ENCODE measurements at places on chromosomes 4 and X.

GRCh38 chr4:101031971-101032370 lies 315.4 kb downstream of the PPP3CA start:
- DNase-seq = no peak

DNA sequence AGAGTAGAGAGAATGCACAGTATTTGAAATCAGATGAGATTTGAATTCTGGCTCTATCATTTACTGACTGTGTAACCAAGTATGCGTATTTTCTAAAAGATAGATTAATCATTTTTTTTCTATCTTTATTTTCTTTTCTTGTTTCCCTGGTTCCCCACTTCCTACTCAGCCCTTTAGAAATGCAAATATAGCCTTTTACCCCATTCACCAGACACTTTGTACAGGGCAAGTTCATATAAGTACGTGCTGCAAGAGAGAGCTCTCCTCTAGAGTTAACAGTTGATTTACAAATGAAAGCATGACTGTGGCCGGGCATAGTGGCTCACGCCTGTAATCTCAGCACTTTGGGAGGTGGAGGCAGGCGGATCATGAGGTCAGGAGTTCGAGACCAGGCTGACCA lies 17.8 kb upstream of the TDO2 start:
- no peak for DNase-seq

GRCh38 chr4:184019076-184019475 lies 114.0 kb downstream of the STOX2 start:
- no peak for DNase-seq

DNA sequence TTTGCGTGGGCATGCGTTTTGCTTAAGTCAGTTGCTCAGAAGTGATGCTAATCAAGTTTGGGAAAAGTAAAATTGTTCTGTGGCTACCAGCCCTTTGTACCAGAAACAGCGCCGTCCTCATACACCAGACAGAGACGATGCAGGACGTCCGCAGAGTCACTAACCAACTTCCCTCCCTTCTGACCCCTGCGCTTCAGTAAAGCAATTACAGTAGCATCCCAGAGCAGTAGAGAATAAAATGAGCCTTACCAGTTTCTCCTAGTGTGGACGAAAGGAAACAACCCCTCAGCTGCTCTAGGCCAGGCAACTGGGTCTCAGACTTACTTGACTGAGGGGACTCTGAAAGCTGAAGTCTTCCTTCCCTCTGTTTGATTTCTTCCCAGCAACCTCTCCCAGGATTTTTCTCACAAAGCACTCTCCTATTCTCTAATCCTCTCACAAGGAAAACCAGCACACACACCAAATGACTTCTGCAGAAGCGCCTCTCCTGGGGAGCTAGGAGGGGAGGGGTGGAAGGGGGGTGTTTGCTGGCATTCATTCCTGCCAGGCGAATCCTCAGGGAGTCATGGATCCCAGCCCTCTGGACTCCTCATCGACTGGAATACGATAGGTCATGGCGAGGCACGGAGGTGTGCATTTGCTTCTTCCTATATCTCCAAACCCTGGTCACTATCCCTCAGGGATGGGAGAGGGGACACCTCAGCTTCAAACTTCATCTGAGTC lies 56.0 kb upstream of the MID1 start:
- DNase-seq = no peak

DNA sequence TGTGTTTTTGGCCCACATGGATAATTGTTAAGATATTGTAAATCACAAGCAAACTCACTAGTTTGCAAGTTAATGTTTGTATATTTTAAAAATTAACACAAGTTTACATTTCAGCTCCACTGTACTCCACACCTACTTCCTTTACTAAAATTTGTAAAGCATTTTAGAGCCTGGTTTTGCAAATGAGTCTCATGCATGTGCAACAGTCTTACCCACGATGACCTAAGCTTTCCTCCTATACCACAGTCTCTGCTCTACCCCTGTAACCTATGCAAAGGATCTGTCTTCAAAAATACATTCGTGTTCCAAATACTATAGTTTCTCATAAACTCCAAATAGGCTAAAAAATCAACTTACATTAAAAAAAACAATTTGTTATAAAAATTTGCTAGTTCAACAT lies 10.2 kb downstream of the BDH2 start:
- DNase-seq = no peak

- DNase-seq = no peak
Observed at GRCh38 chrX:71111921-71112431, 599 bp upstream of the IL2RG start.

GRCh38 chr4:52604215-52604614 lies 54.9 kb downstream of the USP46 start:
- no peak for DNase-seq

DNA sequence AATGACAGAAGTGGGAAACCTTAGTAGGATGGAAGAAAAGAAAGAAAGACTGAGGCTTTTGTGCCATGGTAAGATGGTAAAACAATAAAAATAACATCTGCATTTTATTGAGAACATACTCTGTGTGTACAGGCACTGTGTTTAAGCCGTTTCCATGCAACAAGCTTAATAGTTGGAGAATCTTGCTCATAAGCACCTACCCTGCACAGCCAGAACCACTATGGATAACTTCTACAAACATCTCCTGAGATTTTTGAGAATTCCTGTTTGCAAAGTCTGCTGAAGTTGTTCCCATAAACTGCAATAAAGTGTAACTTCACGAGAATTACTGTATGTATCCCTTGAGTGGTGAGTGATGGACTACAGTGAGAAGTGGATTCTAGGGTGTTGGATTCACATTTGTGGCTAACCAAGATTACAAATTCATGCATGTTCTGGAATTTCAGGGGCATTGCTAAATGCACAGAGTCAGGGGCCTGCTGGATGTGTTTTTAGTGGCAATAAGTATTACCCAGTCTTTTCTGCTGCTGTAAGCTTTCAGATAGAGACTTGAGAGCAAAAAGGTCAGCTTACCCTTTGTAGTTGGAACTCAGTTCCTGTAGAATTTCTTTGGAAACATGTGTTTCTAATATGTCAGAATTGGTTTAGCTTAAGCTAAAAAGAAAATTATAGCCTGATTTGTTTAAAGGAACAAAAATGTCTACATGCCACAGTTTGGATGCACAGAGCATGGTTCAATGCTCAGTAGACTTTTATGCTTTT lies 132.5 kb downstream of the AFF1 start:
- DNase-seq = no peak

- no peak for DNase-seq
Observed at GRCh38 chr4:101599620-101600019, 190.9 kb upstream of the BANK1 start.

DNA sequence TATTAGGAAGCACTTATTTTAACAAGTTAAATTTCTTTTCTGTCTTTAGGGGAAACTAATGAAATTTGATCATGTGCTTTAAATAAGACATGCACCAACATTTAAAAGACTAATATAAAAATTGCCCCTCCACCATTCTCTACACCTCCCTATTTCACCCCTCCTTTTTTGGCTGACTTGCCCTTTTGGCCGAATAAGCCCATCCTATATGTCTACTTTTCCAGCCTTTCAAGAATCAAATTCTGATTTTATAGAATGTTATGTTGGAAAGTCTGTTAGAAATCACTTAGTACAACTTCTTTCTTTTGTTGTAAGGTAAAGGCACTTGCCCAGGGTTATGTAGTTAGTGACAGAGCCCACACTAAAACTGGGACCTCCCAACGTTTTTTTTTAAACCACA lies 1.8 kb downstream of the CAPN6 start:
- no peak for DNase-seq

DNA sequence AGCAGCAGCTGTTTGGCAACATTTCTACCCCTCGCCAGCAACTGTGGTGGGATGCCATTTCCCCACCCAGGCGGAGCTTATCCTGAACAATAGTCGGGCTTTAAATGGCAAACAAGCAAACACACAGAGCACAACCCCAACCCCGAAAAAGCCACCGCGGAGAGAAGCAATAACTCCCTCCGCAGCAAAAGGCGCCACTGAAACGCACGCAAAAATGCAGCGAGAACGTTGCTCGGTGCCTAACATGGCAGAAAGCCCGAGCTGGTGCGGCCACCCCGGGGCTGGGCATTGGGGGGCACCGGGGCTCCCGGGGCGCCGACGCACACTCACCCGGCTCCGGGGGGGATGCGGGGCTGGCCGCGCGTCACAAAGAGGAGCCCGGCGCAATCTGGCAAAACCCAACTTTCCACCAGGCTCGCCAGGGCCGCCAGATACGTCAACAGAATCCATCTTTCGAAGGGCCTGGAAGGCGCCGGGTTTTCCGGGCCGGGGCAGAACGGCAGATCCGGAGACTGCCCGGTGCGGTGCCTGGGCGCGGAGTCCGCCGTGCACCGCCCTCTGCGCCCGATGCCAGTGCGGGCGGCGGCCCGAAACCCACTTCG lies 818 bp downstream of the RAI2 start:
- DNase-seq = no peak

All from substantia nigra (tissue), 51 donors.